ENCODE measurements at places on chromosomes 12 and 14. TPM values are rescaled to one million over a fixed set of nuclear protein-coding genes. Genes with fewer than 3 reads are reported as not detected.
A peak's percentile ranks its signal among the peaks of the same experiment; 100 is the strongest.

GRCh38 chr12:75564852-75565251 lies 53.4 kb upstream of the KRR1 start:
- DNase-seq: no peak

GRCh38 chr14:23573384-23574015 lies 5.1 kb downstream of the JPH4 start:
- DNase-seq: no peak

DNA sequence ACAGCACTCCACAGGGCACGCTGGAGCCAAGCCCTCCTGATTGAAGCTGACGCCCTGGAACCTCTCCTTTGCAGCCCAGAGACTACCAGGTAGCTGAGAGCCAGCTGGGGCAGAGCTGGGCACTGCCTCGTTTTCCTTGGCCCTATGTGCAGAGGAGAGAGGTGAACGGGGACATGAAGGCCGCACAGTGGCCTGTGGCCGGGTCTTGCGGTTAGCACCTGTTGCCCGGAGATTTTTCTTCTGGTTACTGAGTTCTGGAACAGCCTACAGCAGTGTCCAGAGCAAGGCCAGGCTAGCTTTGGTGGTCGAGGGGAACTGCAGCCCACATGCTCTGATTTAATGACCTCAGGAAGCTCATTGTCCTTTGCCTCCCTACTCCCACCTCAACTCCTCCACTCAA lies 201.3 kb upstream of the PRMT8 start:
- DNase-seq: no peak

- no peak for DNase-seq
Measured at GRCh38 chr12:116360579-116361413, 83.3 kb upstream of the MED13L start.

GRCh38 chr12:26179826-26180225 lies 15.5 kb upstream of the SSPN start:
- DNase-seq: no peak

DNA sequence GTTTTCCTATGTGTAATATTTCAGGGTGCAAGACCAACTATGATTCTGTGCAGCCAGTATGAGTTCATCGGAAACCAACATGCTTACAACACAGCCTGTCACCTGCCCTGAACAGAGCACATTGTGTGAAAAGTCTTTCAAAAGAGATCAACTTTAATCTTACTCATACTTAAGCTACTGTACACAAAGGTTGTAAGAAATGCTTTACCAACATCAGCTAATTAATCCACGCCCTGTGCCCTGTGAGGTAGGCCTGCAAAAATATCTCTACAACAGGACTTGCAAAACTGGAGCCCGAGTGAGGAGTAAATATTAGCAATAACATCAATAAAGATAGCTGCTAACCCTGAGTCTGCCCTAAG lies 15.1 kb downstream of the APPL2 start:
- DNase-seq: no peak

DNA sequence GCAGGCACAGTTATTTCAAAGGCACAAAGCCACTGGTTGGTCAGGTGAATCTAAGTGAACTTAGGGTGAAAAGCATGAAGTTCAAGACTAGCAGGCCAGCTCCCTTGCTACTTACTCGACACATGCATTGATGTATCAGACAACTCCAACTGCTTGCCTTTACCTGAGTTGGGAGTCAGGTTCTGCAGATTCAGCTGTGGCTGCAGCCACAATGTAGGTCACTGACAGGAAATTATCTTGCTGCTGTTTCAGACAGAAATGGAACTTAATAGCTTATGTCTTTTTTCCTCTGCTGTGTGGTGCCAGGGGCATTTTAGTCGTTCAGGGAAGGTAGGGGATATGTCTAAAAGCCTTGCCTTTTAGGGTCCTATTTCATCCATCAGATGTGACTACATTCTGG lies 125.6 kb upstream of the RPH3A start:
- DNase-seq: no peak

DNA sequence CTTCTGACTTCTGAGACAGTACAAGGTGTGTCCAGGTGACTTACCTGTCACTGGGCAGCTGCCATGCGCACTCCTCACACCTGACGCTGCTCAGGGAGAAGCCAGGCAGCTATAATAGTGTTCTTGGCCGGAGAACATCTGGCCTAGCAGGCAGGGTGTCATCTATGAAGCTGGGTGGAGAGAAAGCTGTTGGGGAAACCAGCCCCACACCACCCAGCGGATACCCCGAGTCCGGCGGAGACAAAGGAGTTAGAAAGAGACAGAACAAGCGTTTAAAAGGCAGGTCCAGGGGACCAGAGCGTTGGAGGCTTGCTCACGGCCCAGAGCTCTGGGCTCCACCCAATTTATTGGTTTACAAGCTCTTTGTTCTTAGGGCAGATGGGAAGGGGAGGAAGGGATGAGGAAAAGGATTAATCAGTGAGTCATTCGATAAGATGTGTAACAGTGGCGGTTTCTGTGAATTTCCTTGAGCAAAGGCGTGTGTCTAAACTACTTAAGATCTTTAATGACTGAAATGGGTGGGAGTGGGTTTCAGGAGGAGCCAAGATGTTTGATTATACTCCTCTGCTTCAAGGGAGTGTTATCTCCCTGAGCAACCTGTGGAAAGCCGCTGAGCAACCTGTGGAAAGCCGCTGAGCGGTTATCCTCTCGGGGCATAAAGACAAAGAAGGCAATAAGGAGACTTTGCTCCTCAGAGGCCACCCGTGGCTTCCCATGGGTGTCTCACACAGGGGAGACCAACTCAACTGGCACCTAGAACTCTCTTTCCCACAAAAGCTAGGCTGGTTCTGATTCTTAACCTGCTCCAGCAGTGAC lies at the start of gene GALNT8:
Gene GALNT8, plus strand, starts transcription at position 580 of the 816 bp plus-strand sequence. CDS start 278 bp downstream, outside the sequence.
- DNase-seq: no peak

DNA sequence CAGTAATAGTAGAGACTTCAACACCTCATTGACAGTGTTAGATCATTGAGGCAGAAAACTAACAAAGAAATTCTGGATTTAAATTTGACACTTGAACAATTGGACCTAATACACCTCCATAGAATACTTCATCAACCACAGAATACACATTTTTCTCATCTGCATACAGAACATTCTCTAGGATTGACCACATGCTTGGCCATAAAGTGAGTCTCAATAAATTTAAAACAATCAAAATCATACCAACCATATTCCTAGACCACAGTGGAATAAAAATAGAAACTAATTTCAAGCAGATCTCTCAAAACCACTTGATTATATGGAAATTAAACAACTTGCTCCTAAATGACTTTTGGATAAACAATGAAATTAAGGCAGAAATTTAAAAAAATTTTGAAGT lies 82.3 kb downstream of the SLC38A4 start:
- DNase-seq: no peak

DNA sequence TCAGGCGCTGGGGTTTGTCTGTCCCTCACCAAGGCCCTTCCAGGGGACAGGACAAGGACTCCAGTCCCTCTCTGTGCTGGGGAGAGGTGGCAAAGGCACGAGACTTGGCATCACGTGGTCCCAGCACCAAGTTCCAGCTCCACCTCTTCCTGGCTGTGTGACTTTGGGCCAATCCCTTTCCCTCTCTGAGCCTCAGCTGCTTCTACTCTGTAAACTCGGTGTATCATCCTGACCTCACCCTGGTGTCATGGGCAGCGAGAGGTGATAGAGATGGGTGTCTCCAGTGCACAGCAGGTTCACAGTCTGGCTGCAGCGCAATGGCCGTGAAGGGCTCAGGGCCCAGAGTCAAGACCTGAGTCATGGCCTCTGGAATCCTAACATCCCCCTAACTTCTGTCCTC lies 54.0 kb downstream of the MVK start:
- DNase-seq: no peak

GRCh38 chr14:54724676-54725325 lies 157.9 kb downstream of the SAMD4A start:
- DNase-seq: peak; percentile 33

DNA sequence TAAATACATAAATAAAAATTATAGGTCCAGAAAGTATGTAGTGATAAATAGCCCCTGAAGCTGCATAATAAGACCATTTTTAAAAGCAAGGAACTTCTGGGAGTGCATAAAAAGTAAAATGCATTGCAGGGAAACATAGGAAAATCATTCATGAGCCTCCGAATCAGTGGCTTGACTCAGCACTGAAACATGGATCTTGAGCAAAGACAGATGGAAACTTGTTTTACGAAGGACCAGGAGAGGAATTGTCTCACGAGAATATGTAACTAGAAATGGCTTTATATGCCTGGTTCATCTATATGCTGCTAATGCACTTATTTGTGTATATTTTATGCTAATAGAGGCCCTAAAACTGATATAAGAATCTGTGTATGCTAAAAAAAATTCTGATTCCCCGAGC lies 14.7 kb downstream of the TMEM30B start:
- DNase-seq: no peak

DNA sequence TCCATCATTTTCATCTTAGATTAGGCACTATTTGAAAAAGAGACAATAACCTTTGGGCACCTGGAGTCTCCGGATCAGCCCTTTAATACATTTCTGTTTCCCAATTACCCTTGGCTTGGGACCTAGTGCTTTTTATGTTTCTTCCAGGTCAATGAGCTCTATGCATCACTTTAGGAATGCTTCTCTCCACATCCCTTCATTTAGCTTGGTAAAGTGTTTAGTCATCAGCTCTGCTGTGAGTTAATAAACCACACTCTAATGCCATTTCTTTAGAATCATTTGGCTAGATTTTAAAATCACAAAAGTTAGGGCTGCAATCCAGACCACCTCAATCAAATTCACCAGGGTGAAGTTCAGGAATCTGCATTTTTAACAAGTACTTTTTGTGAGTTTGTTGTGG lies 41.7 kb downstream of the RASSF9 start:
- no peak for DNase-seq

- DNase-seq: no peak
Measured at GRCh38 chr14:67420102-67420739, 8.3 kb upstream of the PLEK2 start.

DNA sequence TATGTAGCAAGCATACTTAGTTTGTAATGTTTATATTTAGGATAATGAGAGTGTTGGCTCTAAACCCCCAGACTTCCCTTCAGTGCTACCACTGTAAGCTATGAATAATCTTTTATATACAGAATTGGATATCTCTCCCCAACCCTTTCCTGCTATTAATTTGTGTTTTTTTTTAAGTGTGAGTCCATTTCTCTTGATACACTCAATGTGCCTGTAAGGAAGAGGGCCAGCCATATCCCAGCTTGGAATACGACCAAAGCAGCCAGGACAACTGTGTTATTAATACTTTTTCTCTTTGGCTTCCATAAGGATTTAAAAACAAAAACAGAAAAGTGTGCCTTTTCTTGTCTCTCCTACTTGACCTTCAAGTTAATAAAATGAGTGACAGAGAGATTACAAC lies 116.7 kb downstream of the SNAPC1 start:
- DNase-seq: no peak

- no peak for DNase-seq
Measured at GRCh38 chr12:109686523-109686922, 27.1 kb upstream of the FAM222A start.

GRCh38 chr12:85872497-85873091 lies 1.5 kb upstream of the NTS start:
- peak; percentile 38 for DNase-seq

DNA sequence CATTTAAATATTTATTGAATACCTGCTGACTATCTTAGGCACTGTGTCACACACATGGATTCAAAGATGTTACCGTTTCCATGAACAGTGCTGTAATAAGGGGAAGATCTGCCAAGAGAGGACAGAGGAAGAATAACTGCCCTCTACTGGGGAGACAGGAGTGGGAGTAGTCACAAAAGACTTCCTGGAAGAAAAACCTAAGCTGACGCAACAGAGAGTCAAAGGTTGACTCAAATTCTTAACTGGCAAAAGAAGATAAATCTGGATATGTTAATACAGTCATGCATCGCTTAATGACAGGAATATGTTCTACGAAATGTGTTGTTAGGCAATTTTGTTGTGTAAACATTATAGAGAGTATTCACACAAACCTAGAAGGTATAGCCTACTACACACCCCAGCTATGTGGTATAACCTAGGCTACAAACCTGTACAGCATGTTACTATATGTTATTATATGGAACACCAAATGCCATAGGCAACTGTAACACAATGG lies 51.5 kb downstream of the DCAF5 start:
- DNase-seq: peak; percentile 58

- DNase-seq: no peak
Measured at GRCh38 chr12:105204127-105204526, 31.8 kb downstream of the APPL2 start.

DNA sequence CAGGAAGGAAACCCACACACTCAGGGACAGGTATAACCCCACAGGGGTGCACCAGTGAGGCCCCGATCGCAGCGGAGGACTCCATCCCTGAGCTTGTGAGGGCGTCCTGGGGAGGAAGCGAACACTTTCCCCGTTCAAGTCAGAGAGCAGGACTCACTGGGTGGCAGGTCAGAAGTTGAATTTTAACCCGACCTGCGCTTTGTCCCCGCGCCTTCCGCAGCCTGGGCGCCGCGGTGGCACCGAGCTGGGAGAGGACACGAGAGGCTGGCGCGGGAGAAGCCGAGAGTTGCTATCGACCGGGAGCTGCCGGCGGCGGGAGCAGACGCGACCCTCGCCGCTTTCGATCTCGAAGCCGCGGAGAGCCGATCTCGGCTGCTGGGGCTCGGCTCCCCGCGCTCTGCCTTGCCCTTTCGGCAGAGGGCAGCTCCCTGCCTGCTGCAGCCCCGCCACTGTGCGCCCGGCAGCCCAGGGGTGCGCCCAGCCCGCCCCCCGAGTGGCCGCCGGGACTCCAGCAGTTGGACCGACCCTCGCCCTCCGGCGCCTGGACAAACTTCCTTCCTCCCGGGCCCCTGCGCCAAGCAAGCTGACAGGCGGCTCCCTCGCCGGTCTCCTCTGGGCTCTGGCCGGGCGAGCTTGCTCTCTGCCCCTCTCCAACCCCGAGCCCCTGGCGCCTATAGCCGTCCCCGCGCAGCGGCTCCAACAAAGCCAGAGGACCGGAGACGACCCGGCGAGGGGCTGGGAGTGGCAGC lies 918 bp downstream of the LIN7A start:
- DNase-seq: no peak

DNA sequence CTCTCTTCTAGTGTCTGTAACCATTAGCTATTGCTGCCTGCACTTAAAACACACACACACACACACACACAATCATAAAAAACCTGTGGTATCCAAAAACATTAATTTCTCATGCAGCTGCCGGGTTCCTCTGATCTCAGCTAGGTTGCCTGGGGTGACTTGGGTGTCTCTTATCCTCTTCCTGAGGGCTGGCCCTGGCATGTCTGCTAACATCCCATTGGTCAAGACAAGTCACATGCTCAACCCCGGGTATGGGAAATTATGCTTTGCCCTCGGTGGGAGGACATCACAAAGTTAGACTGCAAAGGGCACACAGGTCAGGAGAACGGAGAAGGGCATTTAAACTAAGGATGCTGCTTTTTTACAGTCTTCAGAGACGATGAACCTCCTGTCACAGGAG lies 55.7 kb downstream of the TRPV4 start:
- peak; percentile 52 for DNase-seq

The ERP29 gene
- total RNA-seq: 48.1 TPM

The P2RX2 gene
- not detected for total RNA-seq

The NKX2-1 gene
- total RNA-seq: not detected

The USP44 gene
- not detected for total RNA-seq

The VWF gene
- not detected for total RNA-seq

The CCDC177 gene
- not detected for total RNA-seq

The GUCY2C gene
- total RNA-seq: not detected

Data from RPMI7951 (cell line).